ENCODE measurements at places on chromosomes 1 and 21. TPM values are rescaled to one million over a fixed set of nuclear protein-coding genes. Genes with fewer than 3 reads are reported as not detected.

The GBP6 gene
- polyA plus RNA-seq = not detected

- no peak overlapping the region for H3K27ac ChIP-seq
- no peak overlapping the region for H3K4me3 ChIP-seq
- H3K27me3 ChIP-seq = no peaks in the 10 kb centered on the region
These were observed 182.1 kb upstream of the DMRTA2 start for GRCh38 chr1:50605186-50605875.

DNA sequence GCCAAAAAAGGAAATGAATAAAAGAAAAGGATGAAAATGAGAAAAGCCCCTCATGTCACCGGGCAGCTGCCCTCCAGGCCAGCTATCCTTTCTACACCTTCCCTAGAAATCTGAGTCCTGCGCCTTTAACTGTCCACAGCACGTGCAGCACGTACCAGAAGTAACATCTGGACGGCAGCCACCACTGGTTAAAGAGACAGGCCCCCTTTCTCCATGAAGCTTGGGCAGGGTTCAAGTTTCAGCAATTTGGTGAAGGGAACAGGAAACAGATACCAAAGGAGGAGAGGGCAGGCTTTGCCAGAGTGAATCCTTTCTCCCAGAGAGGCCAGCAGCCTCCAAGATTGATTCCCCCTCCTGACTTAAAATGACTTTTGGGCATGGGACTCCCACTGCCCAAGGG lies 3.6 kb upstream of the KIAA2013 start:
- no peaks in the 10 kb centered on the region for H3K27me3 ChIP-seq
- H3K4me1 ChIP-seq = peaks cover 35% of the 10 kb centered on the region
- H3K4me3 ChIP-seq = no peak overlapping the region
- no peaks in the 10 kb centered on the region for H3K36me3 ChIP-seq
- DNase-seq = peak; percentile 89

DNA sequence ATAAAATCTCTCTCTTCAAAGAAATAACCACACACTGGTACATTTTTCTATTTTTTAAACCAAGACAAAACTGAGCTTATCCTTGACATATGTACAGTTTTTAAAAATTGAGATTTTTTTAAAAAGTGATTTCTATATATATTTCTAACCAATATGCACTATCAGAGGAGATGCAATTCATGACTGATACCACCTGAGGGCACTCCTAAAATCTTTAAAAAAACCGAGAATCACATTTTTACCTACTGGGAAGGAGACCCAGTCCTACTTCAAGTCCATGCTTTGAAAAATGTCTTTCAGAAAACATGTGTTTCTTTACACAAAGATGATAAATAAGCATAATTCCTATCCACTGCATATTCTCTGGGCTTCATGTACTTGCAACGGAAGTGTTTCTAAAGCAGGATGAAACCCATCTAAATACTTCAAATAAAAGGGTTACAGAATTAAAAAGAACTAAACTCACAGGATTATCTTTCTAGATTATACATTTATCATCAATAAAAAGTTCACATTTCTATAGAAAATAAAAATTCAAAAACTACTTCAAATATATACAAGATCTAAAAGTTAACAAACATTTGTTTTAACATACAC lies 98.6 kb downstream of the ENAH start:
- H3K4me1 ChIP-seq = peaks cover 19% of the 10 kb centered on the region
- H3K4me3 ChIP-seq = no peak overlapping the region
- no peaks in the 10 kb centered on the region for H3K36me3 ChIP-seq
- no peaks in the 10 kb centered on the region for H3K27me3 ChIP-seq

The ADAMTS4 gene
- 3.5 TPM for polyA plus RNA-seq

The ZNF687 gene
- polyA plus RNA-seq = 5.4 TPM

DNA sequence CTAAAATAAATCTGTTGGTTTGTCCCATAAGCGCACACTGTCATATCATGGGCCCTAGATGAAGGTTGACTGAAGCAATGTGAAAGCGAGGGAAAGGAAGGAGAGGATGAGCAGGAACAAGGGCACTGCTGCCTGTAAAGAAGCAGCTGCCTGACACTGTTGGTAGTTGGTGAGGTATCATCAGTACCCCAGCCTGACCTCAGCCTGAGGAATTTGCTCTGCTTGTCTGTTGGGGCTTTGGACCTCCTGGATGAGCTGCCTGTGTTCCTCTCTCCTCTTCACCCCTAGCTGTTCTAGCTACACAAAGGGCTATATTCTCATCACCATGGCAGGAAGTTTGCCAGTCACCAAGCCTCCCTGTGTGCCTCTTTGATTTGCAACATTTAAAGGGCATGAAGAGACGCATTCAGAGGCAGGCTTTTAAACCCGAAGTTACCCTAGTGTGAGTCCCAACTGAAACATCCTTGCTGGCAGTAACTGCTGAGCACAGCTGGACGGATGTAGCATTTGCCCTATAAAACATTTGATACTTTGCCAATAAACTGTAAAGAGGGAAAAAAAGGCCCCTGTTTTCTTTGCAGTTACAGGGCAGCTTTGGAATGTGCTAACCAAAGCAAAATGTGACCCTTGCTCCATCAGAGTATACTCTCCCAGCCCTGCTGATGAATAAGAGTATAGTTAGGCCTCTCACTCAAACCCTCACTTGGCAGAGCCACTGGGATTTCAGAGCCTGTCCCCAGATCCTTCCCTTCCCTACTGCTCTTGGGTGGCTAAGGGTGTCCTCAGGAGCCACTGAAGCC lies 22.2 kb upstream of the SPATA6 start:
- H3K36me3 ChIP-seq = no peaks in the 10 kb centered on the region
- H3K27ac ChIP-seq = no peak overlapping the region

DNA sequence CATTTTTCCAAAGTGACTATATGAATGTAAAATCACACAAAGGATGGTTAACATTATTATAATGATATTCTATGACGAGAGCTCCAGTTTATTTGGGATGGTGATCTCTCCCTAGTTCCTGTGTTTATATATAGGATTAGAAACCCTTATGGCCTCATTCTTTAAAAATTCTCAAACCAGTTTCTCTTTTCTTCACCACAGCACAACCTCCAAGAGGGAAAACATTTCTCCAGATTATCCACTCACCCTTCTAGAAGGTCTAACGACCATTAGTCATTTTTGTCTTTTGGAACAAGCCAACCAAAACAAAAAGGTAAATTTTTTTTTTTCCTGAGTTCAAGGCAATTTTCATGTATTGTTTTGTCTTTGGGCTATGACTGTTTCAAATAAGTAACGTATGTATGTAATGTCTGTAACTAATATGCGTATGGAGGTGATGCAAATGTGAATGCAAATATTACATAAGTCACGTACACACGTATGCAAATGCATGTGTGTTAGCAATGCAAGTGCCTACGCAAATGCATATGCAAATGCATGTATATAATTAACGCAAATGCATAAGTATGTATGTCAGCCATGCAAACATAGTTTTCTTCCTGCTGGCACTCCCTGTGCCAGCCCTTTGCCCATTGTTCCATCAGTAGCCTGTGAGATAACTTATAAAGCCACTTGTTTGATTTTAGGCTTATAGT lies 72.5 kb upstream of the MORC3 start:
- H3K27ac ChIP-seq = no peak overlapping the region
- H3K4me3 ChIP-seq = no peak overlapping the region
- no peaks in the 10 kb centered on the region for H3K27me3 ChIP-seq
- H3K36me3 ChIP-seq = no peaks in the 10 kb centered on the region
- DNase-seq = no peak

DNA sequence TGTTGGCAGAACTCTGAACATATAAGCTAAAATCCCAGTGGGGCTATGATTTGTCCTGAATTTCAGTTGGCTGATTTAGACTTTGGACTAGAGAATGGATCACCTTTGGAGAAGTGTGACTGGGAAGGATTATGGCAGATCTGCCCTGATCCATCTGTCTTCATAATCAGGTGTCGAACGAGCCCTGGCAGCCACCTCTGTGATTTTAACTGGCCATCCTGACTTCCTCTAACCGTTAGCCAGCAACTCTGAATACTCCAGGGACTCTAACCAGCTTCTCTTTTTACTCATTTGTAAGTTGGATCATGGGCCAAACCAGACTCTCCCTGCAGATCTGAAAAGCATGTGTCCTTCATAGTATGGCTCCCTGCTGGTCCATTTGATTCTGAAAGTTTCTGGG lies 32.0 kb downstream of the ACTN2 start:
- H3K27me3 ChIP-seq = no peaks in the 10 kb centered on the region
- DNase-seq = no peak
- peaks cover 49% of the 10 kb centered on the region for H3K36me3 ChIP-seq
- H3K4me3 ChIP-seq = no peak overlapping the region
- peak overlapping the region; percentile 66 for H3K27ac ChIP-seq
- no peaks in the 10 kb centered on the region for H3K4me1 ChIP-seq

GRCh38 chr1:65206836-65207235 lies 58.8 kb downstream of the AK4 start:
- no peaks in the 10 kb centered on the region for H3K36me3 ChIP-seq
- no peaks in the 10 kb centered on the region for H3K4me1 ChIP-seq
- DNase-seq = no peak
- no peaks in the 10 kb centered on the region for H3K27me3 ChIP-seq

The KRTAP13-2 gene
- polyA plus RNA-seq = not detected

DNA sequence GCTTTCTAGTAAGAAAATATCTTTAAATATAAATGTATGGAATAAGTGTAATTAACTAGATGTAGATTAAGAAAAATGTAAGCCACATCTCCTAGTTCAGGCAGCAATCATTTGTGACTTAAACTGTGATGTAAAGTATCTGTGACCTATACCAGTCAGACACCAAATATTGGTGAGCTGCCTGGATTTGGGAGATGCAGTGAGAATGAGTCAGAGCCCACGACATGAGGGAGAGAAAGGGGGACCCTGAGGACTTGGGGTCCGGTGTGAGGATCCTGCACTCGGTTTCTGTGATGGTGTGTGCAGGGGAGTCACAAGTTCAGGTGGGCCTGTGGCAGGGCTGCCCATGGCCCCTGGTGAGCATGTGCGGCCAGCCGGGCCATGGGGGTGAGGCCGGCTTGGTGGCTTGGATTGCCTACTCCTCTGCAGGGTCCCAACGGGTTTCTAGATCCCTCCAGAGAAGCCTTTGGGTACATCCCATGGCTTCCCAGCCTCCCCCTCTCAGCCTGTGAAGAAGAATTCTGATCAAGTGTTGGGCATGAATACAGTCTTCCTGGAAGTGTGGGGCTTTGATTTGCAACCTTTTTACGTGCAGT lies 19.0 kb upstream of the ABCG1 start:
- H3K36me3 ChIP-seq = no peaks in the 10 kb centered on the region
- H3K27me3 ChIP-seq = no peaks in the 10 kb centered on the region
- no peak overlapping the region for H3K4me3 ChIP-seq

DNA sequence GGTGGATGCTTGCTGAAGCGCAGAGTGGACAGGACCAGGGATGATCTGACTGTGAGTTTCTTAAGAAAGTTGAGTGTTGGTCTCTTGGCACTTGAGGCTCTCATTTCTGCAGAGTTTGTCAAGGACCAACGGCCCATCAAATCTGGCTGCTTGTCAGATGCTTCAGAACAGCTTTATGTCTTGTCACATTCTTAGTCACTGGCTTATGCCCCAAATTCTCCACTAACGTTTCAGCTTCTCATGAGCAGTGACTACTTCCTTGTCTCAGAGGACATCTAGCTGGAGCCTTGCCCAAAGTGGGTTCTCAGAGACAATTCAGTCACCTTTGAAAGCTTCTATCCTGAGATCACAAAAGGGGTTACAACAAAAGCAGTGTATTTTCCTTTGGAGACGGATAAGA lies 92.3 kb downstream of the ST6GALNAC5 start:
- no peaks in the 10 kb centered on the region for H3K27me3 ChIP-seq
- DNase-seq = no peak

The FMO2 gene
- polyA plus RNA-seq = not detected

DNA sequence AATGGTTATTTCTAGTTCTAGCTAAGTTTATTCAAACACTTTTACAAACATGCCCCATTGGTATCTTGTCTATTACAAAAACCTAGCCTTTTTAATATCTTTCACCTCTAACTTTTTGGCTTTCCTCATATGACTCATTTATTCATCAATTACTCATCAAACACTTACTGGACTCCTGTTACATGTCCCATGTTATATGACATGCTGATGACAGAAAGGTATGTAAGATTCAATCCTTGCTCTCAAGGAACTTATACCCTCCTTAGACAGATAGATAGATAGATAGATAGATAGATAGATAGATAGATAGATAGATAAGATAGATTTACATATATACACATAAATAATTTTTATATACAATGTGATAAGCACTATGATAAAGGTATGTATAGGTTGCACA lies 33.9 kb upstream of the INSL5 start:
- H3K27ac ChIP-seq = no peak overlapping the region
- no peak for DNase-seq

The TP73 gene
- polyA plus RNA-seq = 0.87 TPM

GRCh38 chr1:23483321-23484252 lies at the start of gene ASAP3:
Gene ASAP3 (minus strand): TSS chr1:23484179. CDS start chr1:23484133, 46 bp downstream.
- no peaks in the 10 kb centered on the region for H3K36me3 ChIP-seq
- no peaks in the 10 kb centered on the region for H3K27me3 ChIP-seq
- peaks cover 37% of the 10 kb centered on the region for H3K4me1 ChIP-seq

- H3K27ac ChIP-seq = no peak overlapping the region
- H3K36me3 ChIP-seq = no peaks in the 10 kb centered on the region
- no peaks in the 10 kb centered on the region for H3K27me3 ChIP-seq
- H3K4me1 ChIP-seq = no peaks in the 10 kb centered on the region
- H3K4me3 ChIP-seq = no peak overlapping the region
These were observed 19.1 kb upstream of the NCF2 start for GRCh38 chr1:183609313-183609712.

DNA sequence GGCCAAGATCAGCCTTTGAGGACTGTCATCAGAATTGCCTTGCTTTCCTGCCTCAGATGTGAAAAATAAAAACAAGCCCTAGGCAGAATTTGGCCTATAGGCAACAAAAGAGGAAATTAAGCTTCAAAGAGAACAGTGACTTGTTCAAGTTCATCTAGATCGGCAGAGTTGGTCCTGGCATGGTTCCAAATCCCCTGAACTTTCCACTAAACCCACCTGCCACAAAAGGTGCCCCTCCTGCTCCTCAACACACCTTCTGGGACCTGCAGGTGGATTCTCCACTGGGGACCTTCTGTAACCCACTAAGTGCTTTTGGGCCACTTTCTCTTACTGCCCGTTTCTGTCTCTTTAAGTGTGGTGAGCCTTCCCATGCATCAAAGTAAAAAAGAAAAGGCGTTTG lies 42.5 kb upstream of the LRRN2 start:
- H3K4me1 ChIP-seq = no peaks in the 10 kb centered on the region
- no peak overlapping the region for H3K4me3 ChIP-seq
- no peaks in the 10 kb centered on the region for H3K36me3 ChIP-seq
- peaks cover 46% of the 10 kb centered on the region for H3K27me3 ChIP-seq

The SEMA4A gene
- 0.65 TPM for polyA plus RNA-seq

The SYTL1 gene
- polyA plus RNA-seq = 31.8 TPM

GRCh38 chr1:36515315-36516138 lies 32.8 kb upstream of the CSF3R start:
- H3K4me1 ChIP-seq = no peaks in the 10 kb centered on the region
- no peak overlapping the region for H3K27ac ChIP-seq
- no peaks in the 10 kb centered on the region for H3K36me3 ChIP-seq
- H3K4me3 ChIP-seq = no peak overlapping the region

- no peaks in the 10 kb centered on the region for H3K36me3 ChIP-seq
- no peaks in the 10 kb centered on the region for H3K4me1 ChIP-seq
- H3K27me3 ChIP-seq = no peaks in the 10 kb centered on the region
These were observed 8.1 kb downstream of the CYP4X1 start for GRCh38 chr1:47031585-47031984.

The PGLYRP3 gene
- not detected for polyA plus RNA-seq
